ENCODE measurements at places on chromosomes 16 and 17. TPM values are rescaled to one million over a fixed set of nuclear protein-coding genes. Genes with fewer than 3 reads are reported as not detected.

DNA sequence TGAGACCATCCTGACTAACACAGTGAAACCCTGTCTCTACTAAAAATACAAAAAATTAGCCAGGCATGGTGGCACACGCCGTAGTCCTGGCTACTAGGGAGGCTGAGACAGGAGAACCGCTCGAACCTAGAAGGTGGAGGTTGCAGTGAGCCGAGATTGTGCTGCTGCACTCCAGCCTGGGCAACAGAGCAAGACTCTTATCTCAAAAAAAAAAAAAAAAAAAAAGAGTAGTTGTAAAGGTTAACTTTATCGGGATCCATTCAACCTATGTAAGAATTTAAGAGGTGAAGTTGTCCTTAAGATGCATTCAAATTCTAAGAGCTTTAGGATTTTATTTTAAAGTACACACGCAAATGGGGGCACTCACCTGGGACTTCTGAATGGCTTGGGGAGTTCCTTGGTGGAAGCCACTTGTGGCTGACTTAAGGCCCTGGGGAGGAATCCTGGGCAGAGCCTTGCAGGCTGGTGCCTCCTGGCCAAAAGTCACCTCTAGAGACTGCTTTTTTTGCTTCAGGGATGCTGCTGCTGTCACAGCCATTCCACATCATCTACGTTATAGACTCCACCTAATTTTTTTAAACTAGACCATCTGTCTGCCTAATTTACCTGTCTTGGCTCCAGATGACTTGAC lies 3.3 kb downstream of the CTCF start:
- no peak for DNase-seq

- no peak for DNase-seq
Observed at GRCh38 chr17:76658242-76658662, 14.7 kb upstream of the ST6GALNAC1 start.

Gene NUDT7
- 8.2 TPM for total RNA-seq

Gene YBX2
- total RNA-seq: 2.1 TPM

DNA sequence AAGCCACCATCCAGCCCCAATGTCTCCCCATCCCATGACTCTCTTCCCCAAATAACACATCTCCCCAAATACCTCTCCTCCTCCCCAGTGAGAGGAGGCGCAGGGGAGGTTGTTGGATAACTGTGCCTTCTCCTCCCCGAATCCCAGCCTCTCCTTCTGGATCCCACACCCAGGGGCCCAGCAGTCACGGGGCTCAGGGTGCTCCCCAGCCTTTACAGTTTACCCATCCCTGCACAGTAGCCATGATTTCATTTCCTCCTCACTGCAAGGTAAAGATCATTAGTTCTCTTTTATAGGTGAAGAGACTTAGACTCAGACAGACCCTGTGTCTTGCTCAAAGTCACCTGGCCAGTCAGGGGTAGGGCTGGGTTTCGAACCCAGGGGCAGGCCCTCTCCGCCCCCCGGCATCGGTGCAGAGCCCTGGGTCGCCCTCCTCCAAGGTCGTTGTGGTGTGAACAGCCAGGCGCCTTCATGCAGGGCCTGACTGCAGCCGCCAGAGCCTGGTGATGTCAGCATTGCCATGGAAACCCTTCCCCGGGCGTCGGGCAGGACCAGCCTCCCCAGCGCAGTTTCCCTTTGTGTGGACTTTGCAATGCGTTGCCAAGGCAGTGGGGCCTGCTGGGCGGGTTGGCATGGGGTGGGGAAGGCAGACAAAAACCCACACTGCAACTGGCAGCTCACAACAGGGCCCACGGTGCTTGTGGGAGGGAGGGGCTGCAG lies 53.3 kb upstream of the TOB1 start:
- peak; percentile 92 for DNase-seq

- DNase-seq: no peak
Observed at GRCh38 chr17:48444516-48445247, 14.7 kb upstream of the SKAP1 start.

DNA sequence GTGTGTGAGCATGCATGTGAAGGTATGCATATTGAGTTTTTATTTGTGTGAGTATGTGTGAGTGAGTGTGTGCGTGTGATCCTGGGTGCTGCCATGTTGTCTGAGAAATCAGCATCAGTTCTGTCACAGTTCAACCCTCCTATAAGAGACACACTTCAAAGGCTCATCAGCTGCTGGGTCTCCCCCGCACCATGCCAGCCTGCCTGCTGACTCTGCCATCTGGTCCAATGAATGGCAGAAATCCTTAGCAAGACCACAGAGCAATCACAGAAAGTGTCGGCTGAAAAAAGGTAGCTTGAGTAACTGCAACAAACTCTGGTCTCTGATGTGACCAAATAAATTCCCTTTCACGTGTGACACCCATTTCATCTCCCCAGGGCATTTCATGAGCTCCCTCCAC lies 381.8 kb upstream of the MAF start:
- no peak for DNase-seq
